ENCODE measurements at places on chromosomes 4 and X.

DNA sequence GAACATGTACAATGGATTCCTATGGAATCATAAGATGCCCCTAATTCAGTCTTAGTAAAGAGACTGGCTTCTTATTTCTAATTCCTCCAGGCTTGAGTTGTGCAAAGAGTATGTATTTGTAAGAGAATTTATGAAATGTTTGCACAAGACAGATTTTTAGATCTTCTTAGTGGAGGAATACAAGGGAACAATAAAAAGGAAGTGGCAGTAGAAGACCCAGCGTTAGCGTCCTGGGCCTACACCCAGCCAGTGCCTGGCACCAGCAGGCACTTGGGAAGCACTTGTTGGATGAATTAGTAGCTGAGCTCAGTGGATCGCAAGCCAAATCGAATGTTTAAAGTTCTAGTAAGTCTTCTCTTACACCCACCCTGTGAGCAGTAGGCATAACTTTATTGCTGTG, 157.4 kb downstream of the PTTG2 start:
- no peak for DNase-seq

- peak; percentile 27 for DNase-seq
These were observed 84.5 kb downstream of the FAM53A start for GRCh38 chr4:1599491-1600210.

DNA sequence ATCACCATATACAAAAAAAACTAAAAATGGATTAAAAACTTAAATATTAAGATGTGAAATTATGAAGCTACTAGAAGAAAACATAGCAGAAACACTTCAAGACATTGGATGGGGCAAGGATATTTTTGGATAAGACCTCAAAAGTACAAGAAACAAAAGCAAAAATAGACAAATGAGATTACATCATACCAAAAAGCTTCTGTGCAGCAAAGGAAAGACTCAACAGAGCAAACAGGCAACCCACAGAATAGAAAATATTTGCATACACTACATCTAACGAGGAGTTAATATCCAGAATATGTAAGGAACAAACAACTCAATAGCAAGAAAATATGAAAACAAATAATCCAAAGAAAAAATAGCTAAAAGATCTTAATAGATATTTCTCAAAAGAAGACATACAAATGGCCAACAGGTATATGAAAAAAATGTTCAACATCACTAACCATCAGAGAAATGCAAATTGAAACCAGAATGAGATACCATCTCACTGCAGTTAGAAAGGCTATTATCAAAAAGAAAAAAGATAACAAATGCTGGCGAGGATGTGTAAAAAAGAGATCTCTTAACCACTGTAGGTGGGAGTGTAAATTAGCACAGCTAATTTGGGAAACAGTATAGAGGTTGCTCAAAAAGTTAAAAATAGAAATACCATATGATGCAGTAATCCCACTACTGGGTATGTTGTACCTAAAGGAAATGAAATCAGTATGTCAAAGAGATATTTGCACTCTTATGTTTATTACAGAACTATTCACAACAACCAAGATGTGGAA, 17.8 kb upstream of the LRCH2 start:
- DNase-seq = no peak

DNA sequence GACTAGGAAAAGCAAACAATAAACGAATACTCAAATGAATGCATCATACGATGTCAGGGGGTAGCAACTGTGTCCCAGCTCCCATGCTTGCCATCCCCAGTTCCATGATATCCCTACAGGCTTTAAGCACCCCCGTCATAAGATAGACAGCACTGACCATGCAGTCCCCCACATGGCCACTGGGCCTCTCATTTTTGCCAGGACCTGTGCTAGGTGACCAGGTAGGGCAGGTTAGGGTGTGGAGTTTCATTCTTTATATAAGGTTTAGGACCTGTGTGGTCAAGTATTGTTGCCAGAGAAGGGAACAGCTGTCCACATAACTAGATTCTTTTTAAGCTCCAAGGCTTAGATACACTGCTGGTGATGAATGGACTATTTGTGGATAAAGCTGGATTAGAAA, 9.7 kb downstream of the PPEF2 start:
- no peak for DNase-seq

DNA sequence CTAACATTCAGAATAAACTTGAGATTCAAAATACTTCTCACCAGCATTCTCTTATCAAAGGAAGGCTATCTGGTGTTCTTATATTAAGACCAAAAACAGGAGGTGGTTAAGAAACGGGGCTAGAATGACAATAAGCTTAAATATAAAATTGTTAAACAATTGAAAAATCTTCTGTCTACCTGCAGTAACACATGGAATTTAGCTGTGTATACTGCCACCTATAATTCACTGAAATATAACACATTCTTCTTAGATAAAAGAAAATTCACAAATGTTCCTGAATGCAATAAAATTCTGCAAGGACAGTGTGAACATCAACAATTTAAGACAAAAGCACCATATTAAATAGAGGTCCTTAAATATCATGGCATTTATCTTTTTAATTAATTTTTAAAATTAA, 11.5 kb upstream of the PCDH10 start:
- no peak for DNase-seq

DNA sequence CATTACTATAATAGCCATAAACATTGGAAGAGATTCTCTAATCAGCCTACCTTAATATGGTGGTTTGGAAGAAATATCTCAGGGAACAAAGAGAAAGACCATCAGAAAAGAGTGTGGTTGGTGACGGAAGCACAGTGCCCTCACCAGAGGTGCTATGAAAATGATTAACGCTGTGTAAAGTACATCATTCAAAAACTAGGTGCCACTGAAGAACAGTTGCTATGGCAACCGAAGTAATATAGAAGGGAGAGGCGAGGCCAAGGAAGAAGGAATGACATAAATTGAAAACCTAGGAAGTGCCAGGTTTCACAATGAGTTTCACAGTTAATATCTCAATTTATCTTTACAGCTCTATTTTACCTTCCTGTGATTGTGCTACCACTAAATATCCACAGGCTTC, 57.0 kb upstream of the ARSJ start:
- DNase-seq = no peak

DNA sequence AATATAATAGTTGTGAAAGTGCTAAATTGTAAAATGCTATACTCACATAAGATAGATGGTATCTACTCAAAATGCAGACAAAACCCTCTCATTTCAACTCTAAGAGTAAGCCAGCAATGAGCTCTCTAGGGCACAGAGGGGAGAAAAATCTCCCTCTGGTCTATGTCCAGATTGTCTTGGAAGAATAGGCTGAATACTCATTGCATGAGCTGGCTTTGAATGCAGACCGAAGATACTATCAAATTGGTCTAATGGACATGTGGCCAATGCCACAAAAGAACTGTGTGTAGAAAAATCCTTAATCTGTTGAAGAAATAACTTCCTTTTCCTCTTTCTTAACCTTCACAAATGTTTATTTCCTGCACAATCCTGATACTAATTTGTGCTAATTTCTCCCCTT, 3.5 kb downstream of the ZXDA start:
- no peak for DNase-seq

GRCh38 chr4:9999956-10000561, 21.2 kb downstream of the SLC2A9 start:
- DNase-seq = no peak

DNA sequence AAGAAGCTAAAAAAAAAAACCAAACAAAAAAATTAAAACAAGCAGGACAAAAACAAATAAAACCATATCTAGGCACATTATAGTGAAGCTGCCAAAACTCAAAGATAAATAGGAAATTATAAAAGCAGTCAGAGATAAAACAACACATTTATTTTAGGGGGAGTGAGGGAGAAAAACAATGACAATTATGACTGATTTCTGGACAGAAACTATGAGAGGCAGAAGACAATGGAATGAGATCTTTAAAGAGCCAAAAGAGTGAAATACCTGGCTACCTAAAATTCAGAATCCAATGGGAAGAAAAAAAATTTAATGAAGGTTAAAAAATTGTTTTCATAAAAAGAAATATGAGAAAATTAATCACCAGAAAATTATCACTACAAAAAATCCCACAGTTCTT, 33.4 kb downstream of the C4orf50 start:
- no peak for DNase-seq

DNA sequence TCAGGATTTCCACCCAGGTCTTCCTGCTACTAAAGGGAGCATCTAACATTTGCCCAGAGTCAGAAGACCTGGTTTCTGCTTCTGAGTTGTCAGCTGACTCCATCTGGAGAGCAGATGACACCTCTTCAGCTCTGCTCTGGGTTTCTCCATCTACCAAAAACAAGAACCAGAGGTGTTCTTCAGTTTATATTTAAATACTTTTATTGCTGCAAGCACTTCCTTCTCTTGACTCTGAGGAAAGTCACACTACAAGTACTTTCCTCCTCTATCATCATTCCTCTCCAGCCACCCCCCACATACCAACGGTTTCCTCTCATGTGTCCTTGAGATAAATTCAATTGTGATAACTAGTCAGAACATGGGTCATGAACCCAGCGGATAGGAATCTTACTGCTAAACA, 88.4 kb downstream of the PPP3CA start:
- no peak for DNase-seq

DNA sequence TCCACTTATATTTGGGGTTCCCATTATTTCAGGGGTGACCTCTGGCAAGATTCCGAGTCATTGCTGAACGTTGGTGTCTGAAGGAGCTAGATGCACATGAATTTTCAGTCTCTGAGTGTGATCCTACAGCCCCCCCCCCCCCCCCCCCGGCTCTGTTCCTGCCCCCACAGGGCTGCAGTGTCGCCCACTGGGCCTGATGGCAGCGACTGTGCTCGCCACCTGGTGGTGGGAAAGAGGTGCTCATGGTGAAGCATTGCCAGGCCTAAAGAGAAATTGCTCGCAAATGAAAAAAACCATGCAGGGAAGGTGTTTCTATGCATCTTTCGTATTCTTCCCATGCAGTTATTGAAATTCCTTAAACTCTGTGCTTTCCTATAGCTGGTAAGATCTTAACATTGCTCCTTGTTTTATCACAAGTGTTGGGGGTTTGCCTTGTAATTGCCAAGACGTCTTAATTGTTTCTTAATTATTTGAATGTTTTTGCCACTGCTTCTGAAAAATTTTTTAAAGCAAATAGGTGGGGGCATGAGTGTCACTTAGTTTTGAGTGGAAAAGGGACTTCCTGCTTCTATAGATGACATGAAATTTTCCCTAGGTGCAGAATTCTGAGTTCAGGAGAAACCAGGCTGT, 63.2 kb downstream of the CLDN22 start:
- peak; percentile 45 for DNase-seq

DNA sequence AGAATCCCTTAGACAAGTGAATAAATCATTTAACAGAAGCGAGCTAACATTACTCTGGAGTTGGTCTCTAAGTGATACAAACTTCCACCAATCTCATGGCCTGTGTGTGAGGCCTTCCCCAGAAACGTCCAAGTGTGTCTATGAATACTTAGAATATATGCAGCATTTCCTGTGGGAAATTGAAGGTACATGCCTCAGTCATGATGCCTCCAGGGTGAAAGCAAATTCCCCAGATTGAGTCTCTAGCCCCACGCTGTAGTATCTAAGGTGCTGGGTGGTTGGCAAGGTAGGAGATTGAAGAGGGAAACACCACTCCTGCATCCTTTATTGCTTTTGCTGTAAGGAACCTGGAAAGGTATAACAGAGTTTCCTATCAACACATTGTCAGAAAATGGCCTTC, 113.8 kb downstream of the IL13RA2 start:
- DNase-seq = no peak

- DNase-seq = no peak
These were observed 516.2 kb downstream of the KCTD8 start for GRCh38 chr4:43932448-43932847.

GRCh38 chr4:138090918-138091676, 151.1 kb downstream of the SLC7A11 start:
- DNase-seq = no peak

DNA sequence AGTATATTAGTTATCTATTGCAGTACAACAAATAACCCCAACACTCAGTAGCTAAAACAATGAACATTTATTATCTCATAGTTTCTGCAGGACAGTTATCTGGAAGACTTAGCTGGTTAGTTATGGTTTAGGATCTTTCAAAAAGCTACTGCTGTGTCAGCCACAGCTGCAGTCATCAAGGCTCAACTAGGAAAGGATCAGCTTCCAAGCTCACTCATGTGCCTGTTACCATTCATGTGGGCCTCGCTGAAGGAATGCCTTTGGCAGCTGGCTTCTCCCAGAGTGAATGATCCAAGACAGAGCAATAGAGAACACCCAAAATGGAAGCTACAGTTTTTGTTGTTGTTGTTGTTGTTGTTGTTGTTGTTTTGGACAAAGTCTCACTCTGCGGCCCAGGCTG, 13.5 kb upstream of the PRSS48 start:
- DNase-seq = no peak

DNA sequence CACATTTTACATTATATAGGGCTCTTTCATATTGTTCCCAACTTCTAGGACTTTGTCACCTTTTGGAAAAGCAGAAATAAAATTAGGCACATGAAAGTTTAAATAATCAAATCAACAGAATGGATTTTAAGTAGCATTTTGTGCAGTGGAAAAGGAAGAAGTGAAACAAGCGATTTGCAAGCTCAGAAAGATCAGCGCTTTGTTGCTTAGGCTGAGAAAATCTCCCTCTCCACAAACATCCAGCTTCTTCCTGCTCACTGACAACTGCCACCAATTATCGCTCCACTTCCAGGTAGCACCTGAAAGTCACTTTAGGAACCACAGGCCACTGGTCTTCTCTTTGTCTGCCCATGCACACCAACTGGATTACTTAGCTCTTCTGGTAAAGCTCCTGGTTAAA, 2.0 kb upstream of the PDK3 start:
- no peak for DNase-seq

DNA sequence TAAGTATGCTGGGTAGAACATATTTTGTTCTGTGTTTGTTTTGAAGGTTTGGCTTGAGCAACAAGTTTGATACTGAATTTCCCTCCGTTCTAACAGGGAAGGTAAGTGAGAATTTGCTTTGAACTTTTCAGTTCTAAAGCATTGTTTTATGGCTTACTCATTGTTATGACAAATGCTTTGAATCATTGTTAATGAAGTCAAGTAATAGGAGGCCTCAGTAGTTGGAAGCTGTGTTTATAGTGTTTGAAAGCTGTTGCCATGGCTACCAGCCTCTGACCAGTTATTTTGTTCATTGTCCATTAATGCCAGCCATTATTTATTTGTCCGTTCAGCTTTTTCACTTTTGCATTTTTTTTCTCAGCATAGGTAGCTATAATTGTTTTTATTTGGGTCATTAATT, 14.4 kb downstream of the CHIC1 start:
- no peak for DNase-seq

GRCh38 chr4:36392916-36393315, 111.5 kb downstream of the DTHD1 start:
- no peak for DNase-seq

DNA sequence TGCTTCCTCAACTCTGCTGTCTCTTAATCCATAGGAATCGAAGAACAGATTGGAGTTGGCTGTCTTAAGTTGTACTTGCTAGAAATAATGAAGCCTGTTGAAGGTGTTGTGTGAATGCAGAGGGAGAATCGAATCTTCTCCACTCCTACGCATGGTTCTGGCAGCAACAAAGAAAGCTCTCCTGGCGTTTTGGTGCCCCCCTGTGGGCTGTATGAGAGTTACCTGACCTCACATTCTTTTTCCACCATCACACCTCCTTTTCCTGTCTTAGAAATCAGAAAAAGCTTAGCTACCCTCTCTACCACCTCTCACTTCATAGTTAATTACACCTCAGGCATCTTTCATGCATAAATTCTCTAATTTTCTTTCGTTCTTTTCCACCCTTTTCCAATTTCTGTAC, 16.3 kb downstream of the KLF8 start:
- DNase-seq = peak; percentile 55
